ENCODE measurements at places on chromosomes 7 and 10.

DNA sequence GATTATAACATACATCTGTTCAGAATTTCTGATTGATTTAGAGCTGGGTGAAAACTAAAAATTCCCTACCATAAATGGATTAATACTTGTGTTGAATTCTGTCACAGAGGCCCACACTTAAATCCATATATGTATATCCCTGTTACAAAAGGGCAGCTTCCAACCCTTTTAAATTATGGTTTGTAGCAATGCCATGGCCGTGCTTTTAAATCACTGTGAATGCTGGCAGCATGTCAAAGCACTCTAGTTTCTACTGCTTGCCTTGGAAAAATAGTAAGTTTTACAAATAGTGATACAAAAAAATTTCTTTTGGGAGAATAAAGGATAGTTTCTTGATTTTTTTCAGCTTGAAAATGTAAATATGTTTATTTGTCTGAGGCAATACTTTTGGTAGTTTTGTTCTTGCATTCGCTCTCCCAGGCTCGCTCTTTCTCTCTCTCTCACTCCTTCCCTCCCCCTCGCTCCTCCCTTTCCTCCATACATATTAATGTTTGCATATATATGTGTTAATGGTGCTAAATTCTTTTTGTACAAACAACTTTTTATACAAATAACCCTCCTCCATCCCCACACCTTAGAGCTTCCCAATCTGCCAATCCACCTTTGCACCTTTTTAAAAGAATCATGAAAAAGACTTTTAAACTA is 29.8 kb downstream of the TES start:
- no peak for DNase-seq

- no peak for DNase-seq
Observed at GRCh38 chr10:45627412-45628048, 45.0 kb downstream of the ZFAND4 start.

DNA sequence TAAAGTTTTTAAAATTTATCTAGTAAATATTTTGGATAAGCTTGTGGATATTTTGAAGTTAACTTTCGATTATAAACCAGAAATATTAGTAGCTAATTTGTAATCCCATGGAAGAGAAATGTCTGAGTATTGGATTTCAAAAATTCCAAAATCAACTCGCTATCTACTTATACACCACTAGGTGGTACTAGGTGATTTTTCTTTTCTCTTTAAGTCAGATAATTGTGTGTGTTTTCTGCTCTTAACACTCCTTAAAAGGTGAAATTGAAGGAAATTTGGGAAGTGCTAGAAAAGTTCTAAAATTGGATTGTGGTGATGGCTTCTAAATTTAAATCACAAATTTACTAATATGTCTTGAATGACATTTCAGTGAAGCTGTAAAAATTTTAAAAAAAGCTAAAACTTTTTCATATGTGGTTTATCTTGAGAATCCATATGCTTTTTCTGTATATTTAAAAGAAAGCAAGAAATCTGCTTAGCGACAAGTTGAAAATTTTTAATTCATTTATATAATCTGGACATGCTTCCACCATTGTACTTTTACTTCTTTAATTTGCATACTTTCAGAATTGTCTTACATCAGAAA is 90.2 kb downstream of the IPMK start:
- DNase-seq, result no peak

- DNase-seq, result peak; percentile 58
Observed at GRCh38 chr10:48463318-48464003, 141.4 kb downstream of the ARHGAP22 start.

DNA sequence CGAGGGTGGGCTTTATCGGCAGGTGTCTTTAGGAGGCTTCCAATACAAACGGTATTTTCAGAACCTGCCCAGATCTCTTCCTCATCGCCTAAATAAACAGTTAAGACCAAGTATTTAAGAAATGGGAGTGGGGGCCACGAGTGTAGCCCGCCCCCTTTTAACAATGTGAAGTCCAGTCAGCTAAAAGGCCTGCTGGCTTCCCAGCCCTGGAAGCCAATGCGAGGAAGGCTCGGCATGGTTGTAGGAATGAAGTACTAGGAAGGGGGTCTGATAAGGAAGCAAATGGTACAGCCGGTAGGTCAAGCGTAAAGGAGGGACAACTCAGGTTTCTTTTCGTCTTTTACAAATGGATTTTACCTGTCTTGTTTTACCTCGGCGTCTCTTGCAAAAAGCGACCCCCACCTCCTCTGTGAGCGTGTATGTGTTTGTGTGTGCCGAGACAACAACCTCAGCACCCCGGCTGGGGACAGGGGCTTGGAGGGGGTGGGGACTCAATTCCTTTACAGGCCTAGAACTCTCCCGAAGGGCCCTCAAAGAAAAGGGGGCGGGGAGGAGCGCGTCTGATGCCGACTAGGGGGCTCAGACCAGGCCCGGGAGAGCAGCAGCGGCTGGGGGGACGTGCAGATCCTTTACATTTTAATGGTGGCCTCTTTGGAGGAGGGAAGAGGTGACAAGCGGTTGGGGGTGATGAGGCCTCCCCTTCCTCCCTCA is 147.6 kb downstream of the GPR85 start:
- peak; percentile 71 for DNase-seq

DNA sequence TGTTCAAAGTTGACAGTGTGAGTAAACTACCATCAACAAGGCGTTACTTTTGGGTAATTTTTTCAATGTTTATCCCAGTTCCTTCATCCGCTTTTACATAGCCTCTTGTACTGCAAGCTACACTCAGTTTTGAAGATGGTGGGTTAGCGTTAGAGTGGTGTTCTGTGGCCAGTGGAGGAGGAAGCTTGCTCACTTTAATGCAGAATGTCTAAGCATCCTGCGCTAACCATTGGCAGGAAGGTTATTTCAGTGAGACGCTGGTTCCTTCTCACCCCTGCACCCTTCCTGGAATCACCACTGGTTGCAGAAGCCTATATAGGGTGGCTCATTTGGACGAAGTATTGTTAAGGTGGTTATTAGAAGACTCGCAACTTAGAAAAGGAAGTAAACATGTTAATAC is 159.1 kb downstream of the CELF2 start:
- DNase-seq, result no peak

DNA sequence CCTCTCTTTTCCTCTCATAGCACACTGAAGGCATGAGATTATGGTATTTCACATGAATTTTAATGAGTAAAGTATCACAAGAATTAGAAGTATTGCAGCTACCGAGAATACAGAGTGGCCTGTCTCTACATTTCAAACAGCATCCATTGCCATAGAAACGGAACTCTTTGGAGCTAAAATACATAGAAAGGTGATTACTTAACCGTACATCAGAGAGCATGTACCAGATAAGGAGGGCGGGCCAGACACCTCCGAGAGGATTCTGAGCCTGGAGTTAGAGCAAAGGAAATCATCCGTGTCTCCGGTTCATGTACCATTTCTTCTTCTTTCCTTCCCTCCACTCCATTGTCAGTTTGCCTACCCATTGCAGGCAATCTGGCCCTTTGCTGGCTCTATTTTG is 196.7 kb downstream of the KLF6 start:
- no peak for DNase-seq
